ENCODE measurements at places on chromosomes 2 and 18.

DNA sequence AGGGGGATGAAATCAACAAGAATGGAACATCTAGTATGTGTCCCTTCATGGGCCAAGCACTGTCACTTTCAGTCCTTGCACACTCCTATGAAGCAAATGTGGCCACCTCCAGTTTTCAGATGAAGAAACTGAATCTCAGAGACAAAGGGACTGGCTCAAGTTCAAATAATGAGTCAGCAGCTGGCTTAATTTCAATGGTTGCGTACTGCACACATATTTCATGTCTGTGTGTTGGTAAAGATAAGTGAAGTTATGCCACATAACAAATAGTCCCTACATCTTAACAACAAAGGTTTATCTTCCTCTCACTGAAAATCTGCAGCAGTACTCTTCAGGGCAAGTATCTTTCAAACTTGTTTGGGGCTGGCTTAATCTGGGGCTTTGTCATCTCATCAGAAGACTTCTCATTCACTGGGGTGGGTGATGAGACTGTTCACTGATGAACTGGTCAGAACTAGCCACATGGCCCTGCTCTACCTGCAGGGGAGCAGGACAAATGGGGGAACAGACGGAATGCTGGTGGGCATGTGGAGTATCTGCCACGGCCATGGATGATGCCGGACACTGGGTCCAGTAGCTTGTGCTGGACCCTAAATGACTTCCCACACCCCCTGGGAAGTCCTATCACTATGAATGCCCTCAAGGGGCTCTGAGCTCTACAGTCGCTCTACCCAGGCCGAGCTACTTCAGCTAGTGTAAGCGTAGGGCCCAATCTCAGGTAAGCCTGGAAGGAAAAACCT lies 263.2 kb downstream of the CYP26B1 start:
- no peak for DNase-seq

DNA sequence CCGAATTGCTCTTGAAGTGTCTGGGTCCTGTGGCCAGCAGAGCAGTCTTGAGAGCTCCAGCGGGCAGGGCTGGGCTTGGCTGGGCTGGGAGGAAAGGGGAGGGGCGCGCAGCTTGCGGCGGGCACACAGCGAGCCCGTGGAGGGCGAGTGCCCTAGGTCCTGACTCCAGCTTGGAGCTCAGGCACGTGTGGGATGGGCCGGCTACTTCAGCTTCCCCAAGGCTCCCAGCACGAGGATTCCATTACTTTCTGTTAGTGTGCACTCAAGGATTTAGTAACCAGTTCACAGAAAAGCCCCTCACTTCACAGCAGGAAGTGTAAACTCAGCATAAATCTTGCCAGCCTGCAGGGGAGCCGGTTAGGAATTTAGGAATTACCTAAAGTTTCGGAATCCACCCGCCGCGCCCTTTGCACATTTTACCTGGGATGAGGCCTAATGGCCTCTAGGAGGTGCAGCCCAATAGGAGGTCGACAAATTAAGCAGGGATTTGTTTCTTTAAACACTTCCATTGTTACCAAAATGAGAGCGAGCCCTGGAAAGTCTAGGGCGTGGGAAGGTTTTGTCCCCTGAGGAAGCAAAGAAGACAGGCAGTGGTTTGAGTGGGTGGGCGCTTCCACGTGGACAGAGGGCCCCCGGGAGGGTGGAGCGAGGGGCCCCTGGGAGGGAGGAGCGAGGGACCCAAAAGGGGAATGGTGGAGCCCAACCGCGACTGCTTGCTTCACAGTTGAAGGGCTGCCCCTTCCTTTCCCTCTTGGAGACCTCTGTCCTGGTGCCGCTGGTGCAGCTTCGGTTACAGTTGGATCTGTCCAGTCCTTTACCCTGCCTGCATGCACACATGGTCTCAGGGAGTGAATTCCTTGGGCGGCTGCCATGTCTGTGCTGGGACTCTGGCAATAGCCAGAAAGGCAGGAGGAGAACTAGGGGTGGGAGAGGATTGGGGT lies 93.3 kb downstream of the CTAGE1 start:
- peak; percentile 50 for DNase-seq

DNA sequence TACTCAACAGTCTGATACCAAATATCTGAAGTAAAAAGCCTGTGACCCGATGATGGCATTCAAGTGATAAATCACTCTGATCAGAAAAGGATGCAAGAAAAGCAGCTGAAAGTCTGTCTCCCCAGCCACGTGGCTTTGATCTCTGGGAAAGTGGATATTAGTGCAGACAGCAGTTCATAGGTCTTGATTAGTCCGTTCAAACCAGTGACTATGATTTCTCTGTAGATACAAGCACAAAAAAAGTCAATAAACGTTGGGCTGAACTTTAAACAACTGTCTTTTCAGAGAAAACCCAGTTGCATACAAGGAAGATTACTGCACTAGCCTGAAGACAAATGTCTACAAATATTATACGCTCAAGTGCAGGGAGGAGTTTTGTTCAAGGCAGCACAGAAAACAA lies 107.7 kb upstream of the CDC42EP3 start:
- no peak for DNase-seq

DNA sequence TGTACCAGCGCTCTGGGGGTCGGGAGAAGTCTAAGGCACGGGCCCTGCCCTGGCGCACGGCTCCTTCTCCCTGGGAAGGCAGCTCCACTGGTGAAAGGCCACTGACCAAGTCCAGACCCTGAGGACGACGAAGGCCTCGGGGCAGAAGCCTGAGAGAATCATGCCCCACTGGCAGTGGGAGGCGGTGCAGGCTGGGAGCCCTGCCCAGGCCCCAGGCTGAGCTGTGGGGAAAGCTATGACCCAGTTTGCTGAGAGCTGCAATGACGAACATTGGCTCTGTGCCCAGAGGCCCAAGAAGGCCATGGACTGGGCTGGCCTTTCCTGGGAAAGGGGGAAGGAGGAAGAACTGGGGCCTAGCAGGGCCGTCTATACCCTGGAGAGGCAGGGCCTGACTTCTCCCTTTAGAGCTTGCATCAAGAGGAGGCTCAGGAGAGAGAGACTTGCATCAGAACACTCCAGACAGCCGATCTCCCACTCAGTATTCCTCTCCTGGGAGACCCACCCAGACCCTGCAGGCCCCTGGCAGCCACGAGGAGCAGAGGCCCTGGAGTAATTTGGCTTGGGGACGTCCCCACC lies 32.9 kb downstream of the HS1BP3 start:
- peak; percentile 98 for DNase-seq

DNA sequence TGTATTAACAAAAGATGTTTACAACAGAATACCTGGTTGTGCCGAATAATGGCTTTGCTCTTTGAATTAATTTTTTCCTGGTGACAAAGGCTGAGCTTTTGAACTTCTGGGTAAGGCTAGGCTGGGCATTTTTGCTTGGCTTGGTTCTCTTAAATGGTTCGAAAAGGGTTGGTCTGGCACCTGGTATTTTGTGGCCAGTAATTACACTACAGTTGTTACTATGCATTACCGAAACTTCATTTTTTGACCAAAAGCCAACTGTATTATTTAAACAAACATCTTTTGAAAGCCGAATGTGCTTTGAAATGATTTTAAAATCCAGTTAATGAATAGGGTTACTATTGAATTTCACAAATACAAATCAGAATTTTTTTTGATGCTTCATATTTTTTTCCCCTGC lies 19.4 kb upstream of the NFE2L2 start:
- no peak for DNase-seq

DNA sequence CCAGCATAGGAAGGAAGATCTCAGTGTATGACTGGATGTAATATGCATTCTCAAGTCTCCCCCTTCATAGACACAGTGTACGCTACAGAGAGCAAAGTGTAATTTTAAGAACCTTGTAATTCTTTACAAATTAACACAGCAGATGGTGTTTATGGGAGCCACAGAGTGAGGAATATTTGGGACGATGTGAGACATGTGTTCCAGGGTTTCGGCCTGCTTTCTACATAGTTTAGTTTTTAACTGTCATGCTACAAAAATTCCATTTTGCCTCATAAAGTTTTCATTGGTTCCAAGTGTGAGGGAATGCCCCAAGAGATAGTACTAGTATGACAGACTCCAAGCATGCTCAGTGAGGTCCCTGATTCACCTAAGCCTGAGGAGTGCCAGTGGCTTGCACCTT lies 76.2 kb upstream of the LRRTM1 start:
- peak; percentile 11 for DNase-seq

GRCh38 chr2:18238209-18238608 lies 322.2 kb downstream of the RDH14 start:
- peak; percentile 9 for DNase-seq

DNA sequence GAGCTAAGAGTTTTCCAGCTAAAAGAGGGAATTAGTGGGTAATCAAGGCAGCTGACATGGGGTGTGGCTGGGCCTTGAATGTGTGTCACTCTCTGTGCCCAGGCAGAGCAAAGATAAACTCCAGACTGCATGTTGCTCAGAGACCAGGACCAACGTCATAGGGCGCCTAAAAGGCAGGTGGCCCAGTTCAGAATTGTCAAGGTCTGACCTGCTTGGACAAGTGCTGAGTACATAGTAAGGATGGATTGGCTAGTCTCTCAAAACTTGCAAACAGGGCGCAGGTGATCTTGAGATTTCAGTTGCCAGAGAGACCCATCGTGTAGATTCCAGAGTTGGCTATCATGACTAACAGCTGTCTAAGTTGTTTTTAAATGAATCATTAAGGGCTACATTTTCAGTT lies 19.0 kb downstream of the CLUL1 start:
- DNase-seq, result no peak

DNA sequence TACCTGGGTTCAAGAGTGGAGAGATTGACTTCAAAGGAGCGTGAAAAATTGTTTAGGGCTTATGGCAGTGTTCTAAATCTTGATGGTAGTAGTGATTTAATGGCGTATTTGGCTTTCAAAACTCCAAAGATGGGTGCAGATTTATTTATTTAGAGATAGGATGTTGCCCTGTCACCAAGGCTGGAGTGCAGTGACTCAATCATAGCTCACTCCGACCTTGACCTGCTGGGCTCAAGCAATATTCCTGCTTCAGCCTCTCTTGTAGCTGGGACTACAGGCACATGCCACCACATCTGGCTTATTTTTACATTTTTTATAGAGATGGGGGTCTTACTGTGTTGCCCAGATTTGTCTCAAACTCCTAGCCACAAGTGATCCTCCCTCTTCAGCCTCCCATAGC lies 52.5 kb downstream of the FAM117B start:
- no peak for DNase-seq

DNA sequence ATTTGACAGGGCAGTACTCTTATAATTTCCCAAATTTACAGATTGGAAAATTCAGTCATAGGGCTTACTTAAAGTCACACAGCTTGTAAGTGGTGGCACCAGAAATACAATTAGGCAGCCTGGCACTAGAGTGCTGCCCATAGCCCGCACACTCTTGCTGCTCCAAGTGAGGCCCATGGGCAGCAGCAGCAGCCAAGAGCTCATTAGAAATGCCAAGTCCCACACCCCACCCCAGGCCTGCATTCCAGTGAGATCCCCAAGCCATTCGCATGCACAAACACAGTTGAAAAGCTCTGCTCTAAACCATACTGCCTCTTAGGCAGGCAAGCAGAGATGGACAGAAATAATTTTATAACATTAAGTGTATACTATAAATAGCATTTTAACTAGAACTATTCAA lies 379.3 kb upstream of the PKDCC start:
- DNase-seq, result peak; percentile 10

- DNase-seq, result no peak
These were observed 54.5 kb downstream of the PARD6G start for GRCh38 chr18:80192653-80193385.

GRCh38 chr2:157898591-157898996 lies 22.5 kb upstream of the ACVR1 start:
- peak; percentile 60 for DNase-seq

GRCh38 chr2:159875083-159875482 lies 77.1 kb upstream of the CD302 start:
- no peak for DNase-seq

- no peak for DNase-seq
These were observed 841.7 kb upstream of the ACVR2A start for GRCh38 chr2:147003081-147003480.

DNA sequence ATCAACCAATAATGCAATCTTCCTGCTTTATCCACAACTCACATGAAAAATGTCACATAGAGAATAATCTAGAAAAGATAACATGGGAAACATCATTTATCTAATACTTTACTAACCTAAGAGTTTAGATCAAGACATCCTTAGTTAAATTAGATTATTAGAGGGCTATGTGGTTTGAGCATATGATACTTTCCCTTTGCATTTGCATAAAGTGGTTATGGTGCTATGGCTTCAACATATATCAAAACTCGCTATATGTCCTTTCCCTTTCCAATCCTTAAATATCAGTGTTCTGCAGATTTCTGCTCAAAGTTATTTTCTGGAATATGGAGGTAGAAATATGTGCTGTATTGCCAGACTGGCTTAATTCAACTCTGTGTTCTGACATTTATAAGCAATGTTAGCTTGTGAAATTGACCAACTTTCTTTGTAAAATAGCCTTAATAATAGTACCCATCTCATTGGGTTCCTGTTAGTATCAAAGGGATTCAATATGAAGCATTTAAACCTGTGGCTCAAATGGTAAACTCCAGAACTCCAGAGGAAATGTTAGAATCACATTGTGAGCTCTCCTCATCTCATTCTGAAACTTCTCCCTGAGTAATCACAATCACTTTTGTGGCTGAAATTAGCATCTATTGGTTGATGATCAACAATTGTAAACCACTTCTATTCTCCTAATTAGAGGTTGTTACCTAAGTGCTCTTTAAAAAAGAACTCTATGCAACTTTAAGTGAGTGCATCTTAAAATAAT lies 1089.9 kb upstream of the SLC39A10 start:
- no peak for DNase-seq

DNA sequence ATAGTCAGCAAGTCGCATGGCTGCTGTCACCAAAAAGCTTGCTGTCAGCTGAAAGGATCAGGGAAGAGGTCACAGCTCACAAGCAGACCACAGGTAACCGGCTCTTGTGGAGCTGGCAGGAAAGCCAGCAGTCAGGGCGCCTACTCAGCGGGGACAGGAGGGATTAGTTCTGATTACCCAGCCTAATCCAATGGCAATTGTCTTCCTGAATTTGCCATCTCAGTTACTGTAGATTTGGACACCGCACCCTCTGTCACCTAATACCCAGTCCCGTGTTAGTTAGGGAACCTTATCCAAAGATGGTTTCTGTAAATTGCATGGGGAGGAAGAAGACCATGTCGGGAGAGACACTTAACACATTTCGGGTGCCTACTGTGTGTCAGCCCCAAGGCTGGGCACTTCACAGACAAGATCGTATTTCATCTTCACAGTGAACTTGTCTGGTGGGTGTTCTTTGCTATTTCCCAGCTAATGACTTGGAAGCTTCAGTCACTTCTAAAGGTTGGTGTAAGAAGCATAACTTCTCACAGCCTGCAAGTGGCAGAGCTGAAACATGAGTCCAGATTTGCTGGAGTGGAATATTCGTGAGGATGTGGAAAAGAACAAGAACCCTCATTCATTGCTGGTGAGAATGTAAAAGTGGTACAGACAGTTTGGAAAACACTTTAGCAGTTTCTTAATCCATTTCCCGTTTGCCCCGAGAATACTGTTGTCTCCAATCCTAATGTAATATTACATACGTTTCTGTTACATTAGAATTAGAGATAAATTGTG lies 9.9 kb downstream of the ALPK2 start:
- DNase-seq, result no peak

- DNase-seq, result no peak
These were observed 7.9 kb downstream of the MTERF4 start for GRCh38 chr2:241094172-241094571.

Data from AG20443 (cell line).